WTC11 (cell line): ENCODE measurements at places on chromosomes 1 and 21. TPM values are rescaled to one million over a fixed set of nuclear protein-coding genes. Genes with fewer than 3 reads are reported as not detected.
A peak's percentile ranks its signal among the peaks of the same experiment; 100 is the strongest.

- peak; percentile 38 for DNase-seq
- no peak overlapping the region for H3K27ac ChIP-seq
- peaks cover 41% of the 10 kb centered on the region for H3K4me1 ChIP-seq
- no peaks in the 10 kb centered on the region for H3K36me3 ChIP-seq
Measured at GRCh38 chr1:28887419-28887834, 26.9 kb upstream of the EPB41 start.

GRCh38 chr1:65224681-65225091 is 76.7 kb downstream of the AK4 start:
- no peak overlapping the region for H3K4me3 ChIP-seq
- DNase-seq = no peak
- H3K27me3 ChIP-seq = no peaks in the 10 kb centered on the region

- no peaks in the 10 kb centered on the region for H3K4me1 ChIP-seq
- H3K27ac ChIP-seq = no peak overlapping the region
- DNase-seq = no peak
Measured at GRCh38 chr1:236810018-236810417, 14.9 kb downstream of the MTR start.

Gene YARS1
- total RNA-seq = 142 to 197 TPM (median 154 TPM) in 3 replicates

DNA sequence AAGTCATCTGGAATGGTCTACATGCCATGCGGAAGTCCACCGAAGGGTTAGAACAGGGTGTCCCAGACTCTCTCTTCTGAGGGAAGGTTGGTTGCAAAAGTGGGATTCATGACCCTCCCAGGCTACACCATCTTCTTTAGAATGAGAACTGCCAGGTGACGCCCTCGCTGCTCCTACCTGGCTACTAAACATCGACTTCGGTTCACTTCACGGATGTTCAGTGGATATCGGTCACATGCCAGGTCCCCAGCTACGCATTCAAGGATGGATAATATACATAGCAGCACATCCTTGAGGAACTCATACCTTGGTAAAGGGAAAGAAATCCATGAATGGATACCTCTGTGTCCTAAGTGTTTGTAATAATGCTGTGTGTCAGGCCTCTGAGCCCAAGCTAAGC is 3.3 kb upstream of the OPTC start:
- H3K4me1 ChIP-seq = peaks cover 28% of the 10 kb centered on the region
- H3K27ac ChIP-seq = no peak overlapping the region
- no peaks in the 10 kb centered on the region for H3K36me3 ChIP-seq
- DNase-seq = no peak

Gene FMN2
- 1.5 to 2.1 TPM (median 1.8 TPM) in 3 replicates for total RNA-seq

GRCh38 chr1:40344597-40344996 is 27.5 kb upstream of the COL9A2 start:
- no peaks in the 10 kb centered on the region for H3K36me3 ChIP-seq
- H3K27ac ChIP-seq = no peak overlapping the region
- DNase-seq = no peak
- no peaks in the 10 kb centered on the region for H3K4me1 ChIP-seq
- H3K4me3 ChIP-seq = no peak overlapping the region

- no peak overlapping the region for H3K4me3 ChIP-seq
- peaks cover 63% of the 10 kb centered on the region for H3K4me1 ChIP-seq
- peak; percentile 69 for DNase-seq
- H3K36me3 ChIP-seq = no peaks in the 10 kb centered on the region
- H3K27ac ChIP-seq = peak overlapping the region; percentile 15
Measured at GRCh38 chr1:208233546-208233945, 10.6 kb downstream of the PLXNA2 start.

GRCh38 chr1:64790832-64791487 is 46.1 kb downstream of the RAVER2 start:
- H3K4me3 ChIP-seq = no peak overlapping the region
- no peak overlapping the region for H3K27ac ChIP-seq
- no peaks in the 10 kb centered on the region for H3K27me3 ChIP-seq
- peaks cover 51% of the 10 kb centered on the region for H3K36me3 ChIP-seq
